ENCODE measurements at places on chromosomes 6 and 20.

DNA sequence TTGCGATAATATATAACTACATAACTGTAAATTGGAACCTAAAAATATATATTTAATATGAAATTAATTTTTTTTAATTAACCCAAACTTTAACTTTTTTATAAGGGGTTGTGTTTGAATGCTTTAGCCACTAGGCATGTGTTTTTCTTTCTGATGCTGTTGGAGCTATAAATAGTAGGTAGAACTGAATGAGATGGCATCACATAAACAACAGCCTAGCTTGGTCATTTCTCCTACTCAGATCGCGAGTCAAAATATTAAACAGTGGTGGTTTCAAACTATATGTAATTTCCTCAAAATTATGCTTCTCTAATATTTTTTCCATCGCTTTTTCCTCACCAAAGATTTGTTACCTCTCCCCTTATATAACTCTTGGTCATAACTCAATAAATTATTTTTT is 243.2 kb downstream of the ARID1B start:
- peak; percentile 28 for DNase-seq

DNA sequence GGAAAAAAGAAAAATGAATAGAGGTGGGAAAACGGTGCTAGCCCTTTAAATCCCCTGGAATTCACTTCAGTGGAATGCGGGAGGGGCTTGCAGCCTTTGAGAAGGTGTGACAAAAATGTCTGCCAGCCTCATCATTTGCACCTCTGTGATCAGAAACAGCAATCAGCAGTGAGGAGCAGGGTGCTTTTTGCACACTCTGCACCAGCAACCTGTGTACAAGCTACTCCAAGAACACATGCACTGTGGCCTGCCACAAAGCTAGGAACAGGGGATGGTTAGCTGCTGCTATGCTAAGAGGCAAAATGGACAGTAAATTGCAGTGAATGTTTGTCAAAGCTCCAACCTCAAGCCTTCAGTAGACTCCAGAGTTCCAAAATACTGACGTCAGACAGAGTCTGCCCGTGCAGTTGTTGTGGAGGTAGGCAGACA is 29.7 kb downstream of the GINS1 start:
- DNase-seq = no peak

- no peak for DNase-seq
Measured at GRCh38 chr20:36004045-36004444, 35.7 kb downstream of the CNBD2 start.

DNA sequence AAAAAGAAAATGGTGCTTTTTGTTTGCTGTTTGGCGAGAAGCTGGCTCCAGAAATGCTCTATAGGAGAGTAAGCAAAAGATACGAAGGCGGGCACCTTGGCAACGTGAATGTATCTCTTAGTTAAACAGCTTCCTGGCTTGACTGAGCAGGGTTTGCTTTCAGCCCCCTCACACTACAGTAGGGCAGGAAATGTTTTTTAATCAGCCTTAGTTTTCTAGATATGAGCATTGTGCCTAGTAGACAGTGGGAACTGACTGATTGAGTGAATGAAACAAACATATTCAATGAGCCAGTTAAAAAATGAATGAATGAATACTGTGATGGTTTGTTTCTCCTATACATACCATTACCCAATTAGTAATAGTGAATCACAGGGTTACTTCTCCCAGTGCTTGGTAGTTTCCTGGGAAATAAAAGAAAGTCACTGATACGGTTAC is 19.9 kb downstream of the CAP2 start:
- peak; percentile 75 for DNase-seq

DNA sequence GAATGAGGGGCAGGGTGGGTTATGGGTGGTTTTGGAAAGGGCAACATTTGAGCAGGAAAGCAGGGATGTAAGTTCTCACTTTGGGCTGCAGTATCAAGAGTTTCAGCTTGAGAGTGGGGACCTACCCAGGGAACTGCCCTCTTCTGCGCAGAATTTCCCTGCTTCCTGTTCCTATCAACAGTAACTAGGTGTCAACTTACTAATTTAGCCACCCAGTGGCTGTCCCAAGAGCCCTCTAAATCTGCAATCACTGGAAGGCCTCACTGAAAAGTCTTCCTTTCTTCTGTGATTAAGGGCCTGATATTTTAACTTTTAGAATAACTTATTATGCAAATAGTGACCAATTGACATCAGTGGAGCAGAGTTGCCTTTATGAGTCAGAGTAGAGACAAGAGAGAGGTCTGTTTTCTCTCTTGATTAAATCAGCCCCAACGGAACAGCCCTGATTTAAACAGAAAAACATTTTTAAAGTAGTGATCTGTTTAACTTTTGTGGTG is 118.2 kb upstream of the RIPOR2 start:
- DNase-seq = peak; percentile 34

DNA sequence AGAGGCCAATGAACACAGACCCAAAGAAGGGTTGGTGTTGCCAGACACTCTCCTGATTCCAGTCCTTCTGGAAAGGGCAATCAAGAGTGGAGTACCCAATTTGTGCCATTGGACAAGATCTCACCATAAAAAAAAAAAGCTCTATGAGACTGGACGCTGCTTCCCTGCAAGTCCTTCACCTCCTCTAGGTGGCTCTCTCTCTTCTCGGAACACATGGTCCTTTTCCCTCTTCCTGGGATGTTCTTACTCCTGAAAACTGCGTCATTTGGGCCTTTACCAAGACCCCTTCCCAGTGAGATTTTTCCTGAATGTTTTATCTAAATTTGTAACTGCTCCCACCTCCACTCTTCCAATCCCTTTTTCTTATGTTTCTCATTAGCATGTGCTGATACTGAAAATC is 280.8 kb downstream of the FOXA2 start:
- peak; percentile 36 for DNase-seq
